ENCODE measurements at places on chromosomes 5 and 9.
A peak's percentile ranks its signal among the peaks of the same experiment; 100 is the strongest.

- no peak for DNase-seq
Measured at GRCh38 chr5:176711883-176712282, 64.6 kb downstream of the TSPAN17 start.

- no peak for DNase-seq
Measured at GRCh38 chr5:25701936-25702335, 1057.2 kb upstream of the CDH10 start.

DNA sequence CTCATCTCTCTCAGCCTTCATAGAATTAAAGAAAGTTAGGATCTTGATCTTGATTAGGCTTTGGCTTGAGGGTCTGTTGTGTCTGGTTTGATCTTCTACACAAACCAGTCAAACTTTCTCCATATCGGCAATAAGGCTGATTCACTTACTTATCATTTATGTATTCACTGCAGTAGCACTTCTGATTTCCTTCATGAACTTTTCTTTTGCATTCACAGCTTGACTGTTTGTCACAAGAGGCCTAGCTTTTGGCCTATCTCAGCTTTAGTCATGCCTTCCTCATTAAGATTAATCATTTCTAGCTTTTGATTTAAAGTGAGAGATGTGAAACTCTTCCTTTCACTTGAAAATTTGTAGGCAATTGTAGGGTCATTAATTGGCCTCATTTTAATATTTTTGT, 62.8 kb downstream of the SH3RF2 start:
- DNase-seq = no peak

GRCh38 chr9:85876628-85877027, 64.3 kb upstream of the NAA35 start:
- peak; percentile 65 for DNase-seq

- DNase-seq = no peak
Measured at GRCh38 chr5:16431490-16431889, 34.1 kb downstream of the ZNF622 start.

- no peak for DNase-seq
Measured at GRCh38 chr5:129608350-129608749, 139.5 kb upstream of the MINAR2 start.

DNA sequence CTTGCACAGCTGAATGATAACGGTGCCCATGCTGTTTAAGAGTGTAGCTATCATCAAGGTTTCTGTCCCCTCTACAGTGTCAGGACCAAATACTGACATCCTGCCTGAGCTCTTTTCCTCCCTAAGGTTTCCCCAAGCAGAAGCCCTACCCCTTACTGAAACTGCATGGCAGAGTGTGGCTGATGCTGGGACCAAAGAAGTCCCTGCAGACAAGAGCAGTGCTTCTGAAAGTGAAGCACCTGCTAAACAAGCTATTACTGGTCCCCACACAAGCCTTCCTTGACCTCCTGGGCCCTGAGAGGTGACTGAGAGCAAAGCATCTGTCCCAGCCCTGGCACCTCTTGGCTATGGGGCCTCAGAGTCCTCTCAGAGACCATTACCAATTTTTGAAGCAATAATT, 56.1 kb downstream of the CFAP90 start:
- no peak for DNase-seq

DNA sequence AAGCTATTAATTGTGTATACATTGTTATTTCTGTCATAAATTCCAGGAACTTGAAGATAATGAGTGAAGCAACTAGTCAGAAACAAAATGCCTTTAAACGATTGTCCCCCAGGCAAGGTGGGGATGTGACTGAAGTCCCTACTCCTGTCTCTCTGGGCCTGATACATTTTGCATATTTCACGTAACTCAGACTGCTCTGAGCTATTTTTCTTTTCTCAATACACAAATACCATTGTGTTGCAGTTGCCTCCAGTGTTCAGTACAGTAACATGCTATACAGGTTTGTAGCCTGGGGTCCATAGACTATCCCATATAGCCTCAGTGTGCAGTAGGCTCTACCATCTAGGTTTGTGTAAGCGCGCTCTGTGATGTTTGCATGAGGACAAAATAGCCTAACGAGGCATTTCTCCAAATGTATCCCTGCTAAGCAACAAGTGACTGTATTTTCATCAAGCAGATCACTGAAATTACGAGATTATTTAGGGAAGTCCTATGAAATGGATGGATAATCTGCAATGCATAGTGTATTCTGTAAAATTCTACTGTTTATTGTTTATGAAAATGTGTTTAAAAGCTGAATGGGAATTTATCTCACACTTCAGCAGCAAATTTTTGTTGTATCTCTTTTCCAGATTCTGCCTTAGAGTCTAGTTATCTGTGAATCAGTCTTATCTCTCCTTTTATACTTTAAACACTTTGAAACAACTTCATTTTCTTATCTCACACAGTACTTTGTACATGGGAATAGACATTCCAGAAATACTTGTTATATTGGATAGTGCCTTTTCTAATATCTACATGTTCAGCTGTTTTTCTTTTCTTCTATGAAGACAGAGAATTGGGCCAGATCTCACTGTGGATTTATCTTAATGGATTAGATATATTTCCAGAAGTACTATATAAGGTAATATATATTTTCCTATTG, 150.5 kb downstream of the CD180 start:
- peak; percentile 41 for DNase-seq

DNA sequence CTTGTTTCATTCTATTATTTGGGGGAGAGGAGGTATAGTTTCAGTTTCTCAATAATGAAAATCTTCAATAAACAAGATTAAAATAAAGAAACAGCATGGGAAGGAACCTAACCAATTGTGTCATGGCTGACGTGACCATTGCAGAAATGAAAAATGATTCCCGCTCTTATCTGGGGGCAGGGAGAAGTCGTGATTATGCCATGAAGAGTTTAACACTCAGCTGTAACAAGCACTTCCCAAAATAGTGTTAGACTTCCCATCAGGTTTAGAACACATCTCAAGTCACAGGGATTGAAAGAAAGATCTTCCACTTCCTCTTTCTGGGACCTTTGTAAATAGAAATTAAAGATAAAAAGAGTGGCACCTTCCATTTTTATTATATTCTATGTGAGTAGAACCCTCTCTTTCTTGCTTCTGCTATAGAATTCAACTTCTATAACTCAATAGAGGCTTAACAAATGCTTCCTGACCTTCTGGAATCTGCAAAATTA, 122.2 kb downstream of the TRPM6 start:
- DNase-seq = no peak

DNA sequence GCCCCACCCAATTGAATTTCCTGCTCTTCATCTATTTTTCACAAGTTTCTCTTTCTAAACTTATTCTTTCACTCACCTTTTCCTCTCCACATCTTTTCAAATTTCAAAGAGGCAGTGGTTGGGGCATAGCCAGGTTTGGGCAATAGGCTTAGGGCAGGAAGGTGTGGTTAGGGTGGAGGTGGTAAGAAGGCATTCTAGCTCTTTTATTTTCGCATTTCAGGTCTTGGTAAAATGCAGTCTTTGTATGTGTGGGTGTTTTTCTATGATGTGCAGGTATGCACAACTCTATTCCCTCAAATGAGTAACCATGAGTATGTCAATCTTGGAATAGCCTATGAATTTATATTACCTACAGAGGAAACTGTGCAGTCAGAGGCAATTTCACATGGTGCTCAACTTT, 129.8 kb upstream of the IFNE start:
- no peak for DNase-seq

GRCh38 chr5:150081541-150082283, 4.6 kb downstream of the CSF1R start:
- no peak for DNase-seq

- no peak for DNase-seq
Measured at GRCh38 chr5:128081111-128081851, 2.3 kb upstream of the SLC12A2 start.

GRCh38 chr5:82393951-82394350, 115.8 kb upstream of the RPS23 start:
- no peak for DNase-seq

DNA sequence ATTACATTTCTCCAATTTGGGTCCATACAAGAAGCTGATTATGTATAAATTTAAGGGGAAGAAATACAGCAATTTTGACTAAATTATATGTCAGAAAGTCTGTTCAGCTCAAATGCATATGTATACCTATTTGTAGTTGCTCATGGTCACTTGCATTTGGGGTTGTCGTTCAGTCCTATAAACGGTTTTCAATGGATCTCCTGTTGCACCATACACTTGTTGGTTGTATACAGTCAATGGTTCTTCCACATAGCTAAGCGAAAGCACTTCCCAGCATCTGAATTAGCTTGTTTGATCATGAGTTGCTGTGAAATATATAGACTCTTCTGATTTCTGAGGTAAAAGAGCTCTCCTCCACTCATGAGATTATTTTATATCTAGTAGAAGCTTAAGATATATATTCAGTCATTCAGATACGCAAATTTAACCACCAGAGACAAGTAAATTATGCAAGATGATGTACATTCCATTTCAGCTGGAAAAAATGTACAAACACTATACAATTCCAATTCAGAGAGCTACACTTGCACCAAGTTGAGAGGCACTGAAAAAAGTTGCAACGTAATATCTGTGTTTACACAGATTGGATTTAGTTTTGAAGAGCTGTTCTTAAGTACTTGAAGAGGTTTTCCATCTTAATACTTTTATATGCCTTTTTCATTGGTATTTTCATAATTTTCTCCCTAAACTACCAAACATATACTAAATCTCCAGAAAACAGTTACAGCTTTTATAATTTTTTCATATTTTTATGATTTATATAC, 64.4 kb upstream of the POU5F2 start:
- no peak for DNase-seq

DNA sequence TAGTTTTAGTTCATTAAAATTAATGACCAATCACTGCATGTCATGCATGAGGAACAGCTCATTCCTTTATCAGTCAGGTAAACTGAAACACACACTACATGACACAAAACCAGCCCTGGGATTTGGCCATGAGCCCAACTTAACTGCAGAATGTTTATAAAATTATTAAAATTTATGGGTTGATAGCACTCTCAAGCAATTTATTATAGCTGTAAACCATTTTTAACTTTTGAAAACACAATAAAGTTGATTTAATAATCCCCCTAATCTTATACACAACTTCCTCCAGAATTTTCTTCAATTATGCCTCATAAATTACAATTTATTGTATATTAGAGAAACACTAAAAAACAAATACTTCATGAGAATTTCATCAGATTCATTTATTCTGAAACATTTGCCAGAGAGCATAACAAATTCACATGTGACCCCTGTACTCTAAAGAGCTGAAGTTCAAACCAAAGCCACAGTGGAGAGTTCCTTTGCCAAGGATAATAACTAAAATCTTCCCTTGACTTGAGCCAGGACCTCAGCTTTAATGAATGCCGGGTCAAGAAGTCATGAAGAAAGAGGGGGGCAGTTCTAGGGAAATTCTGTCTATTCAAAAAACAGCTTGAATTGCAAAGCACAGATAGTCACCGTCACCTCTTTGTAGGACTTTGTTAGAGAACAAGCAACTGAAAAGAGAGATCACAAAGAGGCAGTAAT, 763.7 kb upstream of the GRAMD2B start:
- peak; percentile 12 for DNase-seq

DNA sequence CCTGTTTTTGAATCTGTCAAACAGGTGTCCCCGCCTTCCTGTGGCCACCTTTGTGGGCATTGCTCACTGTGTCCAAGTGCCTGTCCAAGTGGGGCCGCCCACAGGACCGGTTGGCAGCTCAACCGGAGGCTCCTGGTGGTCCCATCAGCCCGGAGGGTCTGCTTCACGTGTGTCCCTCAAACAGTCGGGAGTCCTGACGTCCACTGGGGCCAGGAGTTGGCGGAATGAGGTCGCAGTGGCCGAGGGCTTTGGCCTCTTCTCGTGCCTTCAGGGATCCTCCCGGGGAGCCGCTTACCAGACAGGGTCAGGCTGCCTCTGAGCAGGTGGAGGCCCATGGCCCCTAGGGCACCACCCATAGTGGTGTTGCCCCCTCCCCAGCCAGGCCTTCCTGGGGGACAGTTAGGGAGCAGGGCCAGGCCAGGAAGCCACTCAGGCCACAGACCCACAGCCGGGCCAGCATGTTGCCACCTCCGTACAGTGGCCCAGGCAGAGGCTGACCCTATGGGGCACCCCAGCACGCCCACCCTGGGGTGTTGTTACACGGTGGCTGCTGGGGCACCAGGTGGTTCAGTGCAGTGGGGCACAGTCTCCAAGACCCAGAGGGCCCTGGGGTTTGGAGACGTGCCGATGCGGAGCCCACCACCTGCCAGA, 69.5 kb downstream of the KCNT1 start:
- DNase-seq = no peak

GRCh38 chr5:116299746-116300640, 215.2 kb downstream of the COMMD10 start:
- DNase-seq = peak; percentile 91

DNA sequence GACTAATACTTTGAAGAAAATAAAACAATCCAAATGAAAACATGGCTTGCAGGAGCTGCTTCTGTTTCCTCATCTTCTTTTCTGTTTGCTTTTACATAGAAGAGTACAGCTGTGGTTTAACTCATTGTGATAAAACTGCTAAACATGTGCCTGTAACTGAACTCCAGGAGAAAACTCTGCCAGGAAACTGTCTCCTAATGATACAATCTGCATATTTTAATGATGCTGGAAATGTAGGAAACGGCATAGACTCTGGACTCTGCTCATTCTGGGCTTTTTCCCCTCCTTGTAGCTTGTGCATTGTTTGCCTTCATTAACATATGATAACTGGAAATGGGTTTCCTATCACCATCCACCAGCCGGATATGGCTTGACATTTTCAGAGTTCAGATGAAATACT, 813.3 kb upstream of the WWC1 start:
- DNase-seq = peak; percentile 58

DNA sequence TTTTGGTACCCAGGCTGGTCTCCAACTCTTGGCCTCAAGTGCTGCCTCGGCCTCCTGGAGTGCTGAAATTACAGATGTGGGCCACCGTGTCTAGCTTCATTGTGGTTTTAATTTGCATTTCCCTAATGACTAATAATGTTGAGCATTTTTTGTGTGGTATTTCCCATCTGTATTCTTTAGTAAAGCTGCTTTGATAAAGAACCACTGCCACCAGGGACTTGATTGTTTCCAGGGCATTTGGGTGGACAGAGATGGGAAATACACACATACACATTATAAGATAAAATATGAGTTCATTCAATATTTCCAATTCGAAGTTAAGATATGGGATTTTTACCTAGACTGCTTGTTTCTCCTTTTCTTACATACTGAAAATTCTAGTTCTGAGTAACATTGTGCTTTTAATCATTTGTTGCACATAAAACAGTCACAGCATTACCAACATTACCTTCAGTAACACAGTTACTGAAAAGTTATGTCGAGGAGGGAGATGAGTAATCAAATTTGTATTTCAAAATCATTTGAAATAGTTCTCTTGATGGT, 28.9 kb downstream of the HABP4 start:
- DNase-seq = peak; percentile 69

DNA sequence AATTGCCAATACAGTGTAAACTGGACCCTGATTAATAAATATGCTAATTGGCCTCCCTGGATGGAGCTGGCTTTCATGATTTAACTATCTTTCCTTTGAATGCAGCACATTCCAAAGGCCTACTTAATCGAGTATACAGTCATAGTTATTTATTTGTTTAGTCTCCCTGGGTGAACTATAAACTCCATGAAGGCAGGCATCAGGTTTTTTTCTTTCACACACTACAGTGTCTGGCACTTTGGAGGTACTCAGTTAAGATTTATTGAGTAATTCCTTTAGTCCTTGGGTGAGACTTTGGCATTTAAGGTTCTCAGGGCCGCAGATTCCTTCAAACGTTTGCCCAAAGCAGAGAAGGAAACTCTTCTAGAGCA, 20.5 kb downstream of the RUSC2 start:
- DNase-seq = peak; percentile 29

Data from amniotic epithelial cell (primary cell).